ENCODE measurements at places on chromosomes 1 and 21.

DNA sequence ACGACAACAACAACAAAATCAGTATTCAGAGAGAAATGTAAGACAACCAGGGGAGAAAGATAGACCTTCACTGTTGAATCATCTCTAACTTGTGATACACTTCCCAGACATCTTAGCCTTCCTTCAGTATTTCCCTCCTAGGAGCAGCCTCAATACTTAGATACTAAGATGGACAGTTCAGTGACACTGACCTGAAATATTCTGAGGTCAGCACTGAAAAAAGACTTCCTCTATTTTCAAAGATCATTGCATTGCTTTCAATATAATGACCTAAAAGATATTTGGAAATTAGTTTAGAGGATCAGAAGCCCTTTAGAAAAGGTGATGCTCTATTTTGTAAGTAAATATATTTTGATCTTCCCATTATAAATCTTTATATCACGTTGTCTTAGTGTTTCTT is 101.0 kb downstream of the MRPL39 start:
- no peak for DNase-seq

- no peak for DNase-seq
Measured at GRCh38 chr1:15343729-15344128, 66.0 kb upstream of the EFHD2 start.

GRCh38 chr1:86551305-86551704 is 4.4 kb downstream of the CLCA4 start:
- DNase-seq: no peak

DNA sequence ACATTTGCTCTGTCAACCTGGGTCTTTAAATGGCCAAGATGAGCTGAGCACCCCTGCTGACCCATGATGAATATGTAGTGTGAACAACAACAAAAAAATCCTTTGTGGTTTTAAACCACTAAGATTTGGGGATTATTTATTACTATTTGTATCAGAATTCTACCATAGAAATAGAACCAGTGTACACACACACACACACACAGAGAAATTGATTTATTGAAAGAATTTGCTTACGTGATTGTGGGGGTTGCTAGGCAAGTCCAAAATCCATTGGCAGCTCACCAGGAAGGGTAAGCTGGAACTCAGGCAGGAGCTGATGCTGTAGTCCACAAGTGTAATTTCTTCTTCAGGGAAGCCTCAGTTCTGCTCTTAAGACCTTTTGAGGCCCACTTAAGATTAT is 82.5 kb upstream of the MAP1LC3C start:
- no peak for DNase-seq

GRCh38 chr1:41894101-41894807 is 24.5 kb downstream of the HIVEP3 start:
- no peak for DNase-seq

GRCh38 chr1:193625255-193625654 is 438.8 kb upstream of the B3GALT2 start:
- DNase-seq: no peak

- DNase-seq: no peak
Measured at GRCh38 chr1:17948594-17948993, 159.0 kb upstream of the IGSF21 start.

DNA sequence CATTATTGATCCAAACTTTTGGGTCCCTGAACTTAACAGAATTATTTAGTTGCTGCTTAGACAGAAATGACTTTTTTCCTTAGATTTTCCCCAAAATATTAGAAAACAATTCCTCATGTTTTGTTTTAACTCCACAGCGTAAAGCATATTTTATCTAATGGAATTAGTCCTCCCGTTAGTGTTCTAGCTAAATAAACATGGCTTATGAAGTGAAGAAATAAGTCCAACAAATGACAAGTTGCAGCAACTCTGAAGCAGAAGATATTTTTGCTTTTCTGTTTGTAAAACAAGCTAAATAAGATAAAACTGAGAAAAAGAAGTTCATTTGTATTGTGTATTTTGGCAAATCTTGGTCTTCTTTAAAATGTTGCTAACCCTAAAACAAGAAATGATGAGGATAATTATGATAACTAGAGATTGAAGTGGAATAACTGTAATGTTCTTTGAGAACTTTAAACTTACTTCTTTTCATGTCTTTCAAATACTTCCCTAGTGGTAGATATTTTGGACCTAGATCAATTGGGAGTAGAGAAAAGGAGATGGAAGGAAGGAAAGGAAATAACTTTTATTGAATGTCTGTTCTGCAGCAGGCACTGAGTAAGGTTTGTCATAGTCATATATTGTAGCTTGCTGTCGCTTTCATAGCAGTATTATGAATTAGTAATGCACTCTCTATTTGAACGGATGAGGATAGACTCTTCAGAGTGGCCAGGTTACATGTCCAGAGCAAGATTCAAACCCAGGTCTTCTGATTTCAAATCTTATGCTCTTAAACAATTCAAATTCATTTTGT is 12.5 kb downstream of the NFIA start:
- DNase-seq: no peak

DNA sequence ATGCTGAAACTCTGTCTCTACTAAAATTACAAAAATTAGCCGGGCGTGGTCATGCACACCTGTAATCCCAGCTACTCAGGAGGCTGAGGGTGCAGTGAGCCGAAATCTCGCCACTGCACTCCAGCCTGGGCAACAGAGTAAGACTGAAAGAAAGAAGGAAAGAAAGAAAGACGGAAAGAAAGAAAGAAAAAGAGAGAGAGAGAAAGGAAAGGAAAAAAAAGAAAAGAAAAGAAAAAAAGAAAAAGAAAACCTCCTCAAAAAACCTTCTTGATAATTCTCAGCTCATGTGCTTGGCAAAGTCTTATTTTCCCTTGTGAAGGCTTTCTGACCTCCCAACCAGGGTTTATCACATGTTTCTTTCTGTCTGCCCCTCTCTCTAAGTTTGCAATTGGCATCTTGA is 7.3 kb downstream of the NID1 start:
- no peak for DNase-seq

GRCh38 chr1:210293171-210293607 is 35.5 kb upstream of the HHAT start:
- DNase-seq: no peak

DNA sequence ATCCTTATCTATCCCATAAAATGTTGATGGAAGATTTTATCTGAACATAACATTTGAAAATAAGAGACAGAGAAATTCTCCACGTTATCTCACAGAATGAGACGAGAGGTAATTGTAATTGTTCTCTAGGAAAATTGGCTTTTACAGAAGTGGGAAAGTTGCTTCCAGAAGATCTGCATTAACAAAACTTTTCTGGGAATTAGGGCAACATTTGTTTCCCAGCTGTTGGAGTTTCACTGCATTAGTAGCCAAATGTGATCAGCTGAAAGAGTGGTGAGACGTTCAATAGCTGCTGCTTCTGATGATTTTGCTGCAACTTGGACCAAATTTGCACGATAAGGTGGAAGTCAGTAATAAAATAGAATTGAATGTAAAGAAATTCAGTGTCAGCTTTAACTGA is 7.6 kb downstream of the CHODL start:
- DNase-seq: no peak

DNA sequence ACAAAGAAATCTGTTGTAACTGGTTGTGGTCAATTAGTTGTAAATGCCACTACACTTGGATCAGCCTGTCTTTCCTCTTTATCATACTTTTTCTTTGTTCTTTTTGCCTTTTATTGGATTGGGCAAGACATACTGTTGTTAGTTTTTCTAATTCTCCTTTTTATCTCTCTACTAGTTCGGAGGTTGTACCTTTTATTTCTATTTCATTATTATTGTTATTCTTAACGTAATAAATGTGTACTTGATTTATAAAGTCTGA is 59.2 kb downstream of the IVNS1ABP start:
- no peak for DNase-seq

- DNase-seq: no peak
Measured at GRCh38 chr1:31248276-31248675, 8.6 kb upstream of the NKAIN1 start.

DNA sequence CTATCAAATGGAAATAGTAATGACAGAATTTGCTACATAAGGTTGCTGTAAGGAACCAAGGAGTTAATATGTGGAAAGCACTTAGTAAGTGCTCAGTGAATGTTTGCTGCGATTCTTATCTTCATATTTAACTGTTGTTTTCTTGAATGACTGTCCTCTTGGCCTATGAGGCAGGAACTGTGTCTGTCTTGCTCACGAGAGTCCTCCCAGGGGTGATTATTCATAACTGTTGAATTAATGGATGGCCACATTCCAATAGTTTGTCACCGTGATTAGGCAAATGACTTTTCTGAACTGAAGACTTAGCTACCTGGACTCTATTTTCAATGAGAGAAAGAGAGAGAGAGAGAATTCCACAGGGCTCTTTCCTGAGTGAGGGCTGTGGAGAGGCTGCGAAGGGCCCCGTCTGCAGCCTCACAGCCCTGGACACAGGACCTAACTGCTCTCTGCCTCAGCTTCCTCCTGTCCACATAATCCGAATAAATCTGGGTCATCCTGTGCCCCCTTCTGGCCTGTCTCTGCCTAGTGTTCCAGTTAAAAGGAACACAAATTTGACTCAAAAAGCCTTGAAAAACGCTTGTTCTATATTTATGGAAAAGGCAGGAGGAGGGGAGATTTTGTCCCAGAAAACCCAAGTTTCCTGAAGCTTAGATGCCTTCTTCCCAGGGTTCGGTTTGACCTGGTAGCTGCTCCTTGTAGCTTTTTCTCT is 8.5 kb downstream of the EDN2 start:
- no peak for DNase-seq

DNA sequence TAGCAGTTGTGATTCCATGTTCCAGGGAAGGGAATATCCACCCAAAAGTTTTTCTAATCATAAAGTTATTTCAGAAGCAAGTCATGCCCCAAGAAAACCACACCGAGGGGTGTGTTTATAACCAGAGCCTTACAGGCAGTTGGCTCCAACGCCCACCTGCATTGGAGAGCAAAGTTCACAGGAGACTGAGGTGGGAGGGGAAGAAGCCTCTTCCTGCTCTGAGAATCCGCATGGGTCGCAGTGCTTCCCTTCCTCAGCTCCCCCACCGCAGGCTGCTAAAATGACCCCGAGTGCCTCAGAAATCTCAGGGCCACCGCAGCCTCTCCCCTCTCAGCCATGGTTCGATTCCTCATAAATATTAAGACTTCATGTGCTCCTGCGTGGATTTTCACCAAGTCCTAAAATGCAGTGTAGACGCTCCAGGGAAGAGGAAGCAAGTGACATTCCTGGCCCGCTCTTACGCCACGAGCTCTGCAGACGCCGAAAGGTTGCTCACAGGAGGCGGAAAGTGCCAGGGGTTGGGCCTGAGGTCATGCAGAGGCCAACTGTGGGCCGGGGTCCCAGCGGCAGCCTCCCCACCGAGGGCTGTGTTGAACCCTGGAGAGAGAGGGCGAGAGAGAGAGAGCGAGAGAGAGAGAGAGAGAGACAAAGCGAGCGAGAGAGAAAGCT is 13.4 kb upstream of the SPSB1 start:
- DNase-seq: no peak

- DNase-seq: peak; percentile 60
Measured at GRCh38 chr1:44029911-44030604, 1.2 kb downstream of the SLC6A9 start.

GRCh38 chr1:198295225-198295624 is 138.4 kb downstream of the NEK7 start:
- DNase-seq: no peak

GRCh38 chr1:177897998-177898654 is 71.7 kb downstream of the SEC16B start:
- no peak for DNase-seq

GRCh38 chr21:17462276-17462981 is 50.4 kb upstream of the CXADR start:
- no peak for DNase-seq

DNA sequence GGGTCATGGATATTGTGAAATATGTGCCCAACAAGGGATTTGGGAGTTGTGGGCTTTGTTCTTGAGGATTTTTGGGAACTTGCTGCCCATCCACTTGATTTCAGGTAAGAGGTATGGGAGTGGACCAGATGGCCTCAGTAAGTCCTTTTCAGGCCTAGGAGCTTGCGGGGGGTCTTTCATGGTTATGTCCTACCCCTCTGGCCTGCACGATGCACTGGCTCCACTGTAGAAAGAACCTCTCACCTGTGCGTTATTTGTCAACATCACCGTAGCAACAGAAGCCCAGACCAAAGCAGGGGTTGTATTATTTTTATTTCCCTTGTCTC is 8.6 kb downstream of the RIIAD1 start:
- DNase-seq: no peak

DNA sequence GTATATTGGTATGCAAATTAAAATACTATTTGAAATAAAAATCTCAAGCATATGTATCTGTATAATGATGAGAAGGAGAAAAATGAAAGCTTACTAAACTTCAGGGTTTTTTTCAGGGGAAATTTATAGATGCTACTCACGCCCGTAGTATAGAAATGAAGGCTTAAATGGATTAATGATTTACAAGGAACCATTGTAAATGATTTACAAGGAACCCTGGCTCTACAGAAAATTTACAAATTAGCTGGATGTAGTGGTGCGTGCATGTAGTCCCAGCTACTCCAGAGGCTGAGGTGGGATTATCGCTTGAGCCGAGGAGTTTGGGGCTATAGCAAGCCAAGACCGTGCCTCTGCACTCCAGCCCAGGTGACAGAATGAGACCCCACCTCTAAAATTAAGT is 150.5 kb downstream of the PCBP3 start:
- DNase-seq: no peak

- DNase-seq: no peak
Measured at GRCh38 chr1:229273507-229274232, 2.8 kb downstream of the RAB4A start.

- no peak for DNase-seq
Measured at GRCh38 chr1:230288641-230289349, 137.3 kb downstream of the PGBD5 start.

GRCh38 chr1:25033030-25033827 is 103.2 kb upstream of the RUNX3 start:
- no peak for DNase-seq

- DNase-seq: no peak
Measured at GRCh38 chr1:155175281-155175926, 1.8 kb downstream of the TRIM46 start.

- DNase-seq: no peak
Measured at GRCh38 chr1:65393347-65393746, 27.1 kb upstream of the LEPR start.

- no peak for DNase-seq
Measured at GRCh38 chr1:110420874-110421793, 13.6 kb upstream of the LAMTOR5 start.

- DNase-seq: no peak
Measured at GRCh38 chr1:60870269-60870865, 212.0 kb upstream of the NFIA start.

GRCh38 chr21:46171996-46172862 is 12.0 kb downstream of the SPATC1L start:
- no peak for DNase-seq

- DNase-seq: no peak
Measured at GRCh38 chr1:56787330-56787729, 31.9 kb downstream of the FYB2 start.

GRCh38 chr1:41652384-41653265 is 168.1 kb upstream of the EDN2 start:
- DNase-seq: no peak
